ENCODE measurements at places on chromosomes 1 and 21.

DNA sequence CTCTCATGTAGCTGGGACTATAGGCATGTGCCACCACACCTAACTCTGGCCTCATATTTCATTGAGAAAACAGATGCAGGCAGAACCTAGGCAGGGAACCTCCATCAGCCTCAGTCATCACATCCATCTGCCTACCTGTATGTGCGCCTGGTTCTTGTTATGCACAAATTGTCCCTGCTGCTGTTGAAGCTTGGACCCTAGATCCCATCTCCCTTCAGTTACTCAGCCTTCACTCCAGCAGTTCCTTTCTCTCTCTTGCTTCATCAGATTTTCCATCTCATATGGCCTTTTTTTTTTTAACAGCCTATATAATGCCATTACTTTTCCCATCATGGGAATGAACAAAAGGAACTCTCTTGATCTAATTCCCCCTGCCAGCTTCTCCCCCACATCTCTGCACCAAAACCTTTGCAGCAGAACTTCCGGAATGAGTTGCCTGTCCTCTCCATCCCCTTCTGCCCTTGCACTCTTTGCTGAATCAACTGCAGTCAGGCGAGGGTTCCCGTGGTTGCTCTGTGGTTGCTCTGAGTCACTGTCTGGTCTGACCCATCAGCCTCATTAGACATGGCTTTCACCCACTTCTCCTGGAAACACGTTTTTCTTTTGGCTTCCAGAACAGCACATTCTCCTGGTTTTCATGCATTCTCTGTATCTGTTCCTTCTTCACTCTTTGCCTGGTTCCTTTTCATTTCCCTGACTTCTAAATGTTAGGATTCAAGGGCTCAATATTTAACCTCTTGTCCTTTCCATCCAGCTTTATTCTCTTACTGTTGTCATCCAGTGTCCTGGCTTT lies 41.5 kb downstream of the UBE4B start:
- no peak for DNase-seq

DNA sequence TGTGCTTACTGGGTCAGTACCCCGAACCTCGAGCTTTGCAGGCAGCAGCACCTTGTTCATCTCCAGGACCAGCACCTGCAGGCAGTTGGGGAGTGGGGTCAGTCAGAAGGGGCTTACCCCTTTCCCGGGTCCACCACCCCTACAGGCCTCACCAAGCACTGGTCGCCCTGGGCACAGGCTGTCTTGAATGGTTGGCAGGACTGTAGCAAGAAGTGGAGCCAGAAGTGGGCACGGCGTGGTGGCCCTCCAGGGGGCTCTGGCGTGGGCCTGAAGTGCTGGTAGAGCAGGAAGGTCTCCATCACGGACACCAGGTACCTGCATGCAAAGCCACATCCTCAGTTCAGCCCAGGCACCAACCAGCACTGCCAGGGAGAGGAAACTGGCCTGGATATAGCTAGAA lies 5.2 kb downstream of the MAP3K6 start:
- DNase-seq, result no peak

DNA sequence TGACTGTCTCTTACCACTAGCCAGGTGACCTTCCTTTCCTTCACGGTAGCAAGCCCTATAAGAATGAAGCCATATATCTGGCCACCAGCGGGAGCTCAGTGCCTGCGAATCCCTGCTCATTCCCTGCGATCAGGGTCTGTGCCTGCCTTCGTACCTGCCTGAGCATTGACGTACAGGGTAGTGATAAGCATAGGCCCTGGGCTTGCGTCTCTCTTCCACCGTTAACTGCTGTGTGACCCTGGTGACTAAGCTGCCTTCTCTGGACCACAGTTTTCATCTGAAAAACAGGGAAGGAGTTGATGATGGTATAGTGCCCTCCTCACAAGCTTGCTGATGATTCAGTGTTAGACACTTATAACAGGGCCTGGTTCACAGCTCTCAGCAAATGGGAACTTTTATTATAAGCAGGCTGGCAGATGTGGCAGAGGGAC lies 4.1 kb downstream of the ZC3H12A start:
- no peak for DNase-seq

GRCh38 chr1:32180186-32181060 lies 948 bp downstream of the TXLNA start:
- DNase-seq, result no peak

- DNase-seq, result no peak
Measured at GRCh38 chr21:14911351-14911750, 153.4 kb downstream of the NRIP1 start.

DNA sequence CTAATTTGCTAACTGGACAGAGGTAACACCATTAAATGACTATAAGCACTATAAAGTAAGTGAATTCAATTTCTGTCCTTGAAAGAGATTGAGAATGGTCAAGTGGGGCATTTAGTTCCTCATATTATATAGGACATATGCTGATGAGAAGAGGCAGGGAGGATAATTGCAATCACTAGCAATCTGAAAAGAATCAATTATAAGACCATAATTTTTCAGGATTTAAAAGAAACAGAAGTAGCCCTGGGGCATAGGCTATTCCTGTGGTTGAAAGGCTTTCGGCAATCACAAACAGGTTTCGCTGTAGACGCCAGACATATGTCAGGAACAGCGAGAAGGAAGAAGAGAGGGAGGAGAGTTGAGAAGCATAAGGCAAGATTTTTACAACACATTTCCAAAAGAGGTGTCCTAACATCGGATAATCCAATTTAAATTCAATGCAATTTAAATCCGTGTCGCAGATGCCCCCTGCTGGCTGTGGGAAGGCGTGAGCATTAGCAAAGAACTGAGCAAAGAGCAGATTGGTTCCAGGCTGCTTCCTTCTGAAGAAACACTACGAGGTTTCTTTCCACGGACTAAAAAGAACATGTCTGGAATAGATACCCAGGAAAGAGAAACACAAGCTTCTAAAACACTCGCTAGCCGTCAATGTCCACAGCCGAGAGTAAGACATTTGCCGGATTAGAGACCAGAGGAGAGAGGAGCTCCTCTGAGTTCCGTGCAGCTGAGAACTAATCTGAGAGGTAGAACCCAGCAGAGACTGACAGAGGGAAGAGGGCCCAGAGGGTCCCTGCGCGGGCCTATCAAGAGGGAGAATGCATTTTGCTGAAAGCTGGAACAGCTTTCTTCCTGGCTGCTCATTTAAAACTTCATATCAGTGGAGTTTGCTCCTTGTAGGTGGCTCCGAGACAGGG lies 27.9 kb downstream of the RGS5 start:
- DNase-seq, result no peak

DNA sequence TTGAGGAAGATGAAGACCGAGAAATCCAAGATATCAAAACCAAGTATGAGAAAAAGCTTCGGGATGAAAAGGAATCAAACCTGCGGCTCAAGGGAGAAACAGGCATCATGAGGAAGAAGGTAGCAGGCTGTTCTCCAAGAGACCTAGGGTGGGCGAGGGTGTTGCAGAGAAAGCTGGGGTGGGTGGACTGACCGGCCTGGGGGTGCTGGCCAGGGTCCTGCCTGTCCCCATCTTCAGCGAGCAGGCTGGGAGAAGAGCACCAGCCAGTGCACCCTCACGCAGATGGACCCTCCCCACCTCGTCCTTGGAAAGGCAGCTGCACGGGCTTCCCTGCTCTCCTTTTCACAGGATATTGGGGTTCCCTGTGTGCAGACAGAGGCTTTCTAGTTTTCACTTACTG lies 46.9 kb upstream of the TMEM125 start:
- no peak for DNase-seq

All from NCI-H1417 treated with DMSO at 0.1 percent for 48 hours (cell line).